C1 segment of cervical spinal cord (tissue), 14 donors: ENCODE measurements at places on chromosomes 6 and 20.

- no peak for DNase-seq
Observed at GRCh38 chr20:5508044-5508443, 191.3 kb upstream of the PROKR2 start.

GRCh38 chr6:26363882-26364701 is 906 bp upstream of the BTN3A2 start:
- DNase-seq = no peak

- no peak for DNase-seq
Observed at GRCh38 chr6:129872586-129872985, 11.5 kb upstream of the TMEM244 start.

DNA sequence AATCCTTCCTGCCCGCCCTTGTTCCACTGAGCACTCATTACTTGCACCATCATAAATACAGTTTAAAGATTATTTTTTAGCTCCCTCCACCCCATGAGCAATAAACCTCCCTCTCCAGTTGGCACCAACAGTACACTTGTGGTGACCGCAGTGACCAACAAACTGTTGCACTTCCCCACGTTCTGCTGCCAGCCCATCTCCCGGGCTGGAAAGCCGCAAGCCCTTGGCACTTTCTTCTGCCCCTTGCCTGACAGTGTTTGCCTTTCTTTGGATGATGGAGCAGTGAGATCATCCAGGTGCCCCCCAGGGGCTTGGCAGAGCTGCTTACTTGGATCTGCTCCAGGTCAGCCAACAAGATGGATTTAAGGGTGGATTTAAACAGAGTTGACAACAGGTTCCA is 21.6 kb downstream of the KCNB1 start:
- DNase-seq = no peak

DNA sequence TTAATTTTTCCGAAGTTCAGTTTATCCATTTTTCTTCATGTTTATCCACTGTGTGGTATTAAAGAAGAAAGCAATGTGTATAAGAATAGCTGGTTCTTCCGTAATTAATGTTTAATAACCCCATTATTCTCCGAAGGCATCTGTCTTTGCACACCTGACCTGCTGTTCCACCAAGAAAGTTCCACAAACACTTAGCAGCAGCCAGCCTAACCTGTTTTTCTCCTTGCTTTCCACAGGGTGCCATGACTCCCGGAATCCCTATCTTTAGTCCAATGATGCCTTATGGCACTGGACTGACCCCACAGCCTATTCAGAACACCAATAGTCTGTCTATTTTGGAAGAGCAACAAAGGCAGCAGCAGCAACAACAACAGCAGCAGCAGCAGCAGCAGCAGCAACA is 7.4 kb downstream of the TBP start:
- no peak for DNase-seq

- no peak for DNase-seq
Observed at GRCh38 chr6:168735268-168735949, 294.4 kb downstream of the SMOC2 start.

GRCh38 chr20:40860487-40860902 is 168.1 kb upstream of the TOP1 start:
- DNase-seq = no peak

DNA sequence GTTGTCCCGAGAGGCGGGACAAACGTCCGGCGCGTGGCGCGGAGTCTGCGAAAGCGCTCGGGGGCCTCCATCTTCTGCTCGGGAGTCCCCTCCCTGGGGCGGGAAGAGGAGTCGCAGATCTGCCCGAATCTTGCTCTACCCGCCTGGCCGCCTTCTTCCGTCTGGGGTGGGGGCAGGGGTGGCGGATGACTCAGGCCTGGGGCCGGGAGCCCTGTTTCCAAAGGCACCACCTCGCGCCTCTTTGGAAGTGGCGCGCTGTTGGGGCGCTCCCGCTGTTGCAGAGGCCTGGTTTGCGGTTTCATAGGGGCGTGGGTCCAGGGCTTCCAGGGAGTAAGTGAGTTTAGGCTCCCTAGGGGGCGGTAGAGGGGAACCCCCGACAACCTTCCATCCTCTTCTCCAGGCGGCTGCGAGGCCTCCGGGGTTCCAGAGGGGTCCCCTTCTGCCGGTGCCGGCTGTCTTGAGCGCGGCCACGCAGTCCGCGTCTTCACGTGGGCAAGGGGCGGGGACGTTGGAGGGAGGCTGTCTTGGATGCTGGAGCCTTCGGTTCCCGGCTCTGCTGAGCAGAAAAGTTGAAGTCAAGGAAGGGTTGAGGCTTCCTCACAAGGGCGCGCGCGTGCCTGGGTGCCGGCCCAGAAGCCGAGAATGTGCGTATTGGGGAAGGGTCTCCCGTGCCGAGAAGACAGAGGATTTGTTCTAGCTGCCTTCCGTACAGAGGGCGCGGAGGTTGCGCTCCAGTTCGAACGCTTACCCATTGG is 2.6 kb upstream of the TFAP2C start:
- no peak for DNase-seq

DNA sequence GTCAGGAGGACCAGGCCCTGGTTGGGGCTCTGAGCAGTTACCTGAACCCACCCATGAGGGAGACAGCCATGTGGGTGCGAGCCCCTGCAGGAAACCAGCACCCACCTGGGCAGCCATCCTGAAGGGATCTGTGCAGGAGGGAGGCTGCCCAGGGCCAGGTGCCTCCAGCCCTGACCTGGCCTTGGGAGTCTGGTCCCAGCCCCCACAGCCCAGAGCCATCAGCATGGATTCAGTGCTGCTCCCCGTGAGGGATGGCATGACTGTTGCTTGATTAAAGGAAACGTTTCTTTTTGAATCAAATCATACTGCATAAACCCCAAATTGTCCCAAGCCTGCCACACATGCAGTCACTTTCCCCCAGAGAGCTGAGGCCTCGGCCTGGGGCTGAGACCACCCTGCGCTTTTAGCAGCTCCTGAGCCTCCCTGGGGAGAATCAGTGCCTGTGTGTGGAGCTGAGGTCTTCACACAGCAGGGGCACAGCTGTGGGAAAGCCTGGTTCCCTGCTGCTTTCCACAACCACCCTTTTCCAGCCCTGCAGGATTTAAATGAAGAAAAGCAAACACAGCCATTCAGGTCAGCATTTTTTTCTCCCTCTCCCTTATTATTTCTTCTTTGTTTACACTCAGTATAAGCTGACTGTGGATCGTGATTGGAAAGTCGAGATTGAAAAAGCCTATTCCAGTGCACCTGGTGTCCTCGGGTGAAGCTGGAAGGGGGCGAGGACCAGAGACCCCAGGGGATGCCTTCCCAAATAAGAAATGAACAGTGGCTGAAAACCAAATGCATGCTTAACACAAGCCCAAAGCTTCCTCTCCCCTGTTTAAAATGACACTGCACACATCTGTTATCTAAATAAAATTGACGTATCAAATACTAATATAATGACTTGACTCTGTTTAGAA is 283.9 kb downstream of the SMOC2 start:
- no peak for DNase-seq

GRCh38 chr20:43953919-43954592 is 39.4 kb downstream of the TOX2 start:
- no peak for DNase-seq

DNA sequence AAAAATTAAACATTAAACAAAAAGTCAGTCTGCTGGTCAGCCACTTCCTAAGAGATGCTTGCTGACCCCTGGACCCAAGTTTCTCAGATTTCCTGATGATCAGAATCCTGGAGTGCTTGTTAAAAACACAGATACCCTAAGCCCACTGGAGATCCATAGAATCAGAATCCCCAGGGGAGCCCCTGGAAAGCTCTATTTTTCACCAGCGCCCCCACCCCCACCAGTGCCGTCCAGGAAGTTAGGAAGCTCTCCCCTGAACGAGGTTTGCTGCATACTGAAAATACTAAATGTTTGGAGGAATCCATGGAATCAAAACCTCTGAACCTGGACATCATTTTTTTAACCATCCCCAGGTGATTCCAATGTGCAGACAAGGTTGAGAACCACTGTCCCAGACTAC is 69.2 kb downstream of the BFSP1 start:
- no peak for DNase-seq

- no peak for DNase-seq
Observed at GRCh38 chr6:102154176-102154575, 760.7 kb downstream of the GRIK2 start.

DNA sequence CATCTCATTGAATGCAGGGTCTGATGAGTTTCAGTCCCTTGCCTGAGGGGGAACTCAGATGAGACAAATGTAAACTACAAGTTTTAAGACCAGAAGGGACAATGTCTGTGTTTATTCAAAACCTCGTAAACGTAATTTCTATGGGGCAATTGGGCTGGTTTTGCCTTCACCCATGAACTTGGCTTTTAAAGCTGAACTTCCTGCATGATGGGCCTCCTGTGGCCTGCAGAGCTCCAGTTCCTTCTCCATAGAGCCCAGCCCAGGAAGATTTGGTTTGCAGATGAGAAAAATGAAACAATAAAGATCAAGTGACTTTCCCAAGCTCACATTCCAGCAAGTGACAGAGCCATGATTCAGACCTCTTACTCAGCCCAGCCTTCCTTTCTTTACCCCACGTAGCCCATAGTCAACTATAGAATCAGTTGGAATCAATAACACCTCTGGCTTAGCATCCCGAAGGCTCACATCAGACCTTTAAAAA is 612.3 kb downstream of the UTRN start:
- no peak for DNase-seq

GRCh38 chr6:25637960-25638434 is 14.0 kb upstream of the SCGN start:
- no peak for DNase-seq

- no peak for DNase-seq
Observed at GRCh38 chr20:47379433-47380150, 23.1 kb upstream of the ZMYND8 start.

- DNase-seq = no peak
Observed at GRCh38 chr6:125207956-125208355, 54.4 kb downstream of the TPD52L1 start.

GRCh38 chr6:52416629-52417151 is 3.5 kb upstream of the EFHC1 start:
- no peak for DNase-seq

GRCh38 chr20:17538517-17539170 is 7.5 kb upstream of the BFSP1 start:
- no peak for DNase-seq

- peak; percentile 15 for DNase-seq
Observed at GRCh38 chr6:14450133-14450504, 332.5 kb downstream of the CD83 start.

DNA sequence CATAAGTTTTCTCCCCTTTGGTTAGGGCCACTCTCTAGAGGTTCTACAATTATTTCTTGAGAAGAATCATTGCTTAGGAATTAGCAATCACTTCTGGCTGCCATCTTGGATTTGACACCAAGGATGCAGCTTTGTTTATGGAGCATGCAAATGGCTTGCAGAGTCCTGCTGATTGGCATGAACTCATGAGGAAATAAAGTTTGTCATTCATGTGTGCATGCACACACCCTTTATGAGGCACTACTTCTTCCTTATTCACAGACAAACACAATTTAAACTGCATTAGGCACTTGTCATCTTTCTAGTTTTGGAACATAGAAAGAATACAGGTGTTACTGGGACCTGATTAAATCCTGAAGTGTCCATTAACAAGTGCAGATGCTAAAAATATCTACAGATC is 42.5 kb upstream of the HIVEP2 start:
- DNase-seq = no peak

DNA sequence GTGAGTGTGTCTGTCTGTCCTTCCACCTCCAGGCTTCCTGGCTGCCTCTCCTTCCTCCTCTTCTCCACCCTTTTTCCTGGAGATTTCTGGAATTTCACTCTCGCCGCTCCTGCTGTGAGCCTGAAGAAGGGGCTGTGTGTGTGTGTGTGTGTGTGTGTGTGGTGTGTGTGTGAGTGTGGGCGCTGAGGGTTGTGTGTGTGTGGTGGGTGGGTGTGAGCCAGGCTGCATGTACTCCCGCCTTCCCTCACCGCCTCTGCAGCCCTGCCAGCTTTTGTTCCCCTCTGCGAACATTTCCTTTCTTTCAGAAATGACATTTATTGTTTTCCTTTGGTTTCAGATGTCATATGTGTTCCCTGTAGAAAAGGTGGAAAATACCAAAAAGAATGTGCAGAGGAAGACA is 76.0 kb downstream of the SRC start:
- no peak for DNase-seq
